Activated CD8-positive, alpha-beta memory T cell treated with anti-CD3 and anti-CD28 coated beads, Interleukin-2, amount 10 ng/mL, durations not matched to agents 7 days and 5 days (primary cell): ENCODE measurements at places on chromosomes 12 and 14. TPM values are rescaled to one million over a fixed set of nuclear protein-coding genes. Genes with fewer than 3 reads are reported as not detected.

DNA sequence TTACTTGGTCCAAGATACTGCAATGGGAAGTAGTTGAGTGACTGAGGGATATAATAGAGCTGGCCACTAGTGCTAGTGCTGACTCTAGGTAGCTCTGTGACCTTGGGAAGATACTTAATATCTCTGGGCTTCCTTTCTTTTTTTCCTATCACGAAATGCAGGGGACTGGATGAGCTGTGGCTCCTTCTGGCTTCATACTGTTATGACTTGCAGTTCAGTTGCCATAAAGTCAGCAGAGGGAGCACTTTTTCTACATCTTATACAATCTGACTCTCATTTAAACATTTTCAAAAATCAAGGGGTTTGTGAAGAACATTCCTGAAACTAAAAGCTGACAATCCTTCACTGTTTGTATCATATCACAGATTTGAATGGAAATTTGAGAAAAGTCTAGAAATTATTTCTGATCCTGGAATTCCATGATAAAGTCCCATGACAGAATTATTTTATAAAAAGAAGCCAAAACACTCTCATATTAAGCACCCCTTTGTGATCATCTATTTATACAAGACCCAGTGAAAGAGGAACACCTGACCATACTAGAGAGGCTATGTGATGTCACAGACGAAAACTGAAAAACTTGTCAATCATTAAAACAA is 5.3 kb downstream of the BHLHE41 start:
- no peak for DNase-seq

DNA sequence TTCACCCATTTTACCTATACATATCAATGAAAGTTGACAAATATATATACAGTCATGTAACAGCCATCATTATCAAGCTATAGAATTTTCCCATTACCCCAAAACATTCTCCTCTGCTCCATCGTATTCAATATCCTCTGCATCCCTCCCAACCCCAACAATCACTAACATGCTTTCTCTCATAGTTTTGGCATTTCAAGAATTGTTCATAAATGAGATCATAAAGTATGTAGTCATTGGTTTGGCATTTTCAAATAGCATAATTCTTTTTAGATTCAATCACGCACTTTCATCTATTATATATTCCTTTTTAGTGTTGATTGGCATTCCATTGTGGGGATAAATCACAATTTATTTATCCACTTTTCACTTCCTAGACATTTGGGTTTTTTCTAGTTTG is 866.0 kb upstream of the TMEM132C start:
- no peak for DNase-seq

DNA sequence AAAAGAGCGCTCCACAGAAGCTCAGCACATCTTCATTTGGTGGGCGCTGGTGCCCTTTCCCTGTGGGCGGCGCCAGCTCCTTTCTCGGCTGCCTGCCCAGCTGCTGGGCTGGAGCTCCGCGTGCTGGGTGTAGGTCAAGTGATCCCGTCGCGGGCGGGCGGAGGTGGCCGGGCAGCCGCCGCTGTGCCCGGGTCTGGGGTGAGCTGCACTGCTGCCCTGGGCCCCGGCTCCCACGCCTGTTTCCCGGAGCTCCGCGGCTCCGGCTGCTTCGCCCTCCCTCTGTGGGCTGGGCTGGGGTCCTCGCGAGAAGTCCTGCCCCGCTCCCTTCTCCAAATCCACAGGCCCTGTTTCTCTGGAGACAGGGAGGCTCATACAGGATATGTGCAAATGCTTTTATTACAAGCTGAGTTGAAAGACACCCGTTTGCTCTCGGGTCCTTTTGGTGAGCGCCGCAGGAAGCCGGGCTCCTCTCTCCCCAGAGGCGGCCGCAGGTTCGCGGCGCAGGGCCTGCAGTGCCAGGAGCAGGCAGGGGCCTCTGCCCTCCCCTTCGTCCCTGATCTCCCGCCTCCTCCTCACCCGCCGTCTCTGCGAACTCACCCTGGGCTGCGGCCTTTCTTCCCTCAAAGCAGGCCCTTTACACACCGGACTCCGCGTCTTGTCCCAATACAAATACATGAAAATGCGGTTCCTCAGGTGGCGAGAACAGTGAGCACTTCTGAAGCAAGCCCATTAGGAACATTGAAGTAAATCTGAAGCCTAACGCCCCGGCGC is 67.8 kb upstream of the CAPRIN2 start:
- DNase-seq: peak; percentile 49

GRCh38 chr12:120529641-120530417 is 871 bp upstream of the COQ5 start:
- DNase-seq: no peak

DNA sequence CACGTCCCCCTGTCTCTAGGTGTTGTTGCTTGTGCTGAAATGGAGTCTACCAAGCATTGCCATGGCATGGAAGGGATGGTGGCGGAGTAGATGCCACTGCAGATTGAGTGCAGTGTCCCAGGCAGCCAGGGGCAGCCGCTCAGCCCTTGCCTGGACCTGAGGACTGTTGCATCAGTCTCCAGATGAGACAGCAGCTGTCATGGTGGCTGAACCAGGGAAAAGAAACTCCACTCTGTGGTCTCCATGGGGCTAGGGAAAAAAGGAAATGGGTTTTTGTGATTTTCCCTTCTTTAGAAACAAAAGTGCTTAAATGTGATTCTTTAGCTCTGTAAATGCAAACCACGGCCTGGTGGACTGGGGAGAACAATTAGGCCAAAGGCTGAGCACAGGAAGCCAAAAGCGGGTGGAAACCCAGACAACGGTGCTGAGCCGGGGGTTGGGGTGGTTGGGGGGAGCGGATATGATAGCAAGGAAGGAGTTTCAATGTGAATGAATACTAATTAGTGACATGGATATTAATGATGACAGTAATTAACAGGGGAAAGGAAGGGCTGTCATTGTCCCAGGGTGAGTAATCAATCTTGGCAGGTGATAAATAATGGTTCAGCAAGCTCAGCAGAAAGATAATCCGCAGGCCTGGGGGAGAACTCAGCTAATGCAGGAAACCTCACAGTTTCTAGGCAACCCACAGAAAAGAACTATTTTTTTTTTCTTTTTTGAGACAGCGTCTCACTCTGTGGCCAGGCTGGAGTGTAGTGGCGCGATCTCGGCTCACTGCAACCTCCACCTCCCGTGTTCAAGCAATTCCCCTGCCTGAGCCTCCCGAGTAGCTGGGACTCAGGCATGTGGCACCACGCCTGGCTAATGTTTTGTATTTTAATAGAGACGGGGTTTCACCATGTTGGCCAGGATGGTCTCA is 442.6 kb downstream of the DPF3 start:
- DNase-seq: peak; percentile 86

GRCh38 chr12:43835264-43835655 is 621 bp upstream of the TMEM117 start:
- DNase-seq: no peak

DNA sequence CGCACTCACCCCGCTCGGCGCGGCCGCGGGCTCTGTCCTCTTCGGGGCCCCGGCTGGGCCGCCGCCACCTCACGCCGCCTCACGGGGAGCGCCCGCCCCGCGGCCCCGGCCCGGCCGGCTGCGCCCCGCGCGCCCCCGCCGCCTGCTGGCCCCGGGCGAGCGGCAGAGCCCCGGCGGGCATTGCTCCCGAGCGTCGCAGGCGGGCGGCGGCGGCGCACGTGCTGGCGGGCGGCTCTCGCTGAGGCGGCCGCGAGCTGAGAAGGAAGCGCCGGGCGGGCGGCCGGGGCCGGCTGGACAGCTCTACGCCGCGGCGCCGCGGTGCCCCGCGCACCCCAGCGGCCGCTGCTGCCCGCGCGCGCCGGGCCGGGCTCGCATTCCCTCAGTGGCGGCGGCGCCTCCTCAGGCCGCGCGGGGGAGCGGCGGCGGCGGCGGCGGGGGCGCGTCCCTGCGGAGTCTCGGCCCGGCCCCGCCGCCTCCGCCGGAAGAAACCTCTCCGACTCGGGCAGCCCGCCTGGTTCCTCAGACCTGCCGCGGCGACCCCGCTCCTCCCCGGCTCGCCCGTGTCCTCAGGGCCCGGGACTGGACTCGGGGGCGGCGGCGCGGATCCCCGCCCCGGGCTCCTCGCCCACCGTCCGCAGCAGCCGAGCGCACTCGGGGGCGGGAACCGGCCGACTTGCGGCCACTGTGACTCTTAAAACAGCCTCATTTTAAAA is at the start of gene PITPNM2:
TSS of gene PITPNM2 (minus strand) at position 347 of the 713 bp plus-strand sequence. CDS start 116,500 bp downstream, outside the sequence.
- DNase-seq: peak; percentile 65

DNA sequence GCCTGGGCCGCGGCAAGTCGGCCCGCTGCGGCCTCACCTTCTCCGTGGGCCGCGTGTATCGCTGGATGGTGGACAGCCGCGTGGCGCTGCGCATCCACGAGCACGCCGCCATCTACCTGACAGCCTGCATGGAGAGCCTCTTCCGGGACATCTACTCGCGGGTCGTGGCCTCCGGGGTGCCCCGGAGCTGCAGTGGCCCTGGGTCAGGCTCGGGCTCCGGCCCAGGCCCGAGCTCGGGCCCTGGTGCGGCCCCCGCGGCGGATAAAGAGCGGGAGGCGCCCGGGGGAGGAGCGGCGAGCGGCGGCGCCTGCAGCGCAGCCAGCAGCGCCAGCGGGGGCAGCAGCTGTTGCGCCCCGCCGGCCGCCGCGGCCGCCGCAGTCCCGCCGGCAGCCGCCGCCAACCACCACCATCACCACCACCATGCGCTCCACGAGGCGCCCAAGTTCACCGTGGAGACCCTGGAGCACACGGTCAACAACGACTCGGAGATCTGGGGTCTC is 226.2 kb upstream of the CRY1 start:
- DNase-seq: peak; percentile 44

DNA sequence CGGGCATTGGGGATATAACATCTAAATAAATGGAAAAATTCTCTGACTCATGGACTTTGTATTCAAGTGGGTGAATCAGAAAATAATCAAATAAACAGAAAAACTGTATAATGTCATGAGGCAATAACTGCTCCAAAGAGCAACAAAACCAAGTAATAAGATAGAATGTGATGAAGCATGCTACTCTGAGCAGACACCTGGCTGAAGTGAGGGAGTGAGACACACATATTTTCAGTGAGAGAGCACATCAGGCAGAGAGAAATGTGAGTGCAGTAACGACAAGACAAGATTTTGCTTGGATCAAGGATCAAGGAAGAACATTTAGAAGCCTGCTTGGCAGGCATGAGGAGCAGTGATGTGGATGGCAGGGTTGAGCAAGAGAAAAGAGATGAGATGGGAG is 75.8 kb upstream of the CCDC91 start:
- no peak for DNase-seq

DNA sequence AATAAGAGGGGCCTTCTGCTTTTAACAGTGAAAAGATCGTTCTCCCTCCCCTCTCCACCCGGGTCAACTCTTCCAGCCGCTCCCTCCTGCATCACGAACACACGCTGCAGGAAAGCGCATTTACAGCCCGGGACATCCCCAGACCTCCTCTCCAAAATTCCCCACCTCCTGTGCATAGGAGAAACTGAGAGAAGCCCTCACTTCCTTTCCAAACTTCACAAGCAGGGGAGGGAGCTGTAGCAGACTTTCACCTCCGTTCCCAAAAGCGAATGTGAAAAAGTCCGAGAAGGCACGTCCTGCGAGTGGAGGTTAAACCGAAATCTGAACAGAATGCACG is 513 bp downstream of the BCAT1 start:
- peak; percentile 52 for DNase-seq

GRCh38 chr14:38536376-38537038 is 280.6 kb upstream of the CLEC14A start:
- DNase-seq: no peak

DNA sequence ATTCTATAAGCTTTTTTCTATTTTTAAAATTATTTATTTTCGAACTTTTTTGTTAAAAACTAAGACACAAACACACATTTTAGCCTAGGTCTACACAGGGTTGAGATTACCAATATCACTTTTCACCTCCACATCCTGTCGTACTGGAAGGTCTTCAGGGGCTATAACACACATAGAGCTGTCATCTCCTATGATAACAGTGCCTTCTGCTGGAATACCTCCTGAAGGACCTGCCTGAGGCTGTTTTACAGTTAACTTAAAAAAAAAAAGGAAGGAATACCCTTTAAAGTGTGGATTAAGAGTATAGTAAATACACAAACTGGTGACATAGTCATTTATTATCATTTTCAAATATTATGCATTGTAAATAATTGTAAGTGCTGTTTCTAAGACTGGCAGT is 43.0 kb downstream of the RASSF8 start:
- no peak for DNase-seq

GRCh38 chr12:41514021-41514777 is 326.1 kb downstream of the PDZRN4 start:
- DNase-seq: no peak

GRCh38 chr14:105533811-105534498 is 7.6 kb downstream of the TMEM121 start:
- no peak for DNase-seq

DNA sequence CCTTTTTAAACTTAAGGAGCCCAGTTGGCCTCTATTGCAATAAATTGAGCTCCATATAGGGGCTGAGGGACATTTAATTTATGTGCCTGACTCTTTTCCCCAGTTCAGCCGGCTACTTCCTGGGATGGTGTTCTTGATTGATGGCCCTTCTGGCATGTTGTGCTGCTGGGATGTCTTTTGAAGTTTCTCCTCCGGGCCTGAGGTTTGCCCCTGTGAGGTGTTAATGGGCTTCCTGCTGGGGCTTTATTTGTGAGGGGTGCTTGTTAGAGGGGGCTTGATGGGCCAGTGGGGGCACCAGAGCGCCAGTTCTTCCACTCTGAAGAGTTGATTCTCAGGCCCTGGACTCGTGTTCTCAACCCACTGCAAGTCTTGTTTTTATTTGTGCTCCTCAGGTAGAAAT is 69.6 kb downstream of the CHST11 start:
- no peak for DNase-seq

DNA sequence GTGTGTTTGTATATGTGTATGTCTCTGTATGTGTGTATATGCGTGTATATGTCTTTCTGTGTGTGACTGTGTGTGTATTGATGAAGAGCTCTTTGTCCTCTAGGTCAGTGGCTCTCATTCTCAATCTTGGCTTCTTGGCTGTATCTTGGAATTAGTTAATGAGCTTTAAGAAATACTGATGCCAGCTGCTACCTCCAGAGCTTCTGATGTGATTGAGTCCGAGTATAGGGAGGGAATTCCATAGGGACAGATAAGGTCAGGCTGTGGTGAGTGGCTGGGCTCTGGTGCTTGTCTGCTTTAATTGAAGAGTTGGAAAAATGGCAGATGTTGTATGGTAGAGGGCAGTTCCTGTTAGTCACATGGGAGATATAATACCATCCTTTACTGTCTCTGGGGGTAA is 140.1 kb downstream of the C12orf75 start:
- DNase-seq: no peak

- DNase-seq: no peak
These were observed 6.6 kb downstream of the DCD start for GRCh38 chr12:54641554-54641953.

CLEC2A gene
- total RNA-seq: not detected

TMEM121 gene
- total RNA-seq: 11.9 TPM

SLCO1B1 gene
- not detected for total RNA-seq

ALG10 gene
- 22.2 TPM for total RNA-seq

APOLD1 gene
- total RNA-seq: 7.2 TPM

MYH6 gene
- total RNA-seq: 0.23 TPM

FAM181A gene
- total RNA-seq: not detected

OAS3 gene
- 290 TPM for total RNA-seq

NKX2-1 gene
- total RNA-seq: not detected

TAS2R30 gene
- 3.4 TPM for total RNA-seq

DYNLL1 gene
- total RNA-seq: 190 TPM

SRRM4 gene
- not detected for total RNA-seq

ADAM21 gene
- total RNA-seq: 0.07 TPM

INSM2 gene
- total RNA-seq: not detected
